ENCODE measurements at places on chromosomes 11 and 22.

- DNase-seq: no peak
Measured at GRCh38 chr11:22787055-22787454, 42.5 kb downstream of the SVIP start.

DNA sequence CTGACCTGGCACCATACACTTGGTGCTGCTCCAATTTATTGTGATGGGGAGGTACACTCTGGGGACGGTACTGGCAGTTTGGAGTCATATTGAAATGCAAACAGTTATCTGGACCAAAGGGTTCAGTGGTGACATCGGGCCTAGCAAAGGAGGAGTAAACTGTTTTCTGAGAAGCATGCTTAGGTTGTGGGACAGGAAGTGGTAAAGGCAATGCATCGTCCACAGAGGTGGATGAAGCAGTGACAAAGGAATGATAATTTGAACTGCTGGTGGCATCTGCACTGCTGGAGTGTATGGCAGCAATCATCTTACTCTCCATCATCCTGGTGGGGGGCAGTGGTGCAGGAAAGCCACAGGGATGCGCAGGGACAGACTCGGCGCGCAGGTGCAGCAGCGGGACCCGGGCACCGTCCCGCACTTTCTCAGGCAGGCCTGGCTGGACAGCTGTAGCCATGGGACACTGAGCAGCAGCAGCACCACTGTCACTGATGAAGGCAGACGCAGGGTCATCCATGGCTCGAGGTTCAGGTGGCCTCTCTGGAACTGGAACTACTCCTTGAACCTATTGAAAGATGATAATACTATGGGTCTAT, 28.0 kb upstream of the TP53AIP1 start:
- DNase-seq: no peak

DNA sequence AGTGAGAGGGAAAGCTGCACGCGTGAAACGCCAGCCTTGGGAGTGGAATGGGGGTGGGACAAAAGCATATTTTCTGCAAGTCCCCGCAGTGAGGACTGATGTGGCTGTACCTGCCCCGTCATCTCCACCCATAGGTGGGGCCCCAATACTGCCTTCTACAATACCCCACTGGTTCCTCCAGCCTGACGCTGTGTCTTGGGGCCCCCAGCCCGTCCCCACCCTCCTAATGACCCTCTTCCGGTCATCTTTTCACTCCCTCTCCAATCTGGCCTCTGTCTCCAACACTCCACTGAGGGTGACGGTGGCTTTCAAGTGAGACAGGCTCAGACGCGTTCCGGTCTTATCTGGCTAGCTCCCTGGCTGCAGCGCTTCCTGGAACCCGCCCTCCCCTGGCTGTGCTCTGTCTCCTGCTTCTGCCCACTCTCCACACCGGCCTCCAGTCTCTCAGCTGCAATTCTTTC, 104.2 kb downstream of the MICAL3 start:
- DNase-seq: no peak

GRCh38 chr22:31680861-31681341, 18.9 kb upstream of the PISD start:
- no peak for DNase-seq

DNA sequence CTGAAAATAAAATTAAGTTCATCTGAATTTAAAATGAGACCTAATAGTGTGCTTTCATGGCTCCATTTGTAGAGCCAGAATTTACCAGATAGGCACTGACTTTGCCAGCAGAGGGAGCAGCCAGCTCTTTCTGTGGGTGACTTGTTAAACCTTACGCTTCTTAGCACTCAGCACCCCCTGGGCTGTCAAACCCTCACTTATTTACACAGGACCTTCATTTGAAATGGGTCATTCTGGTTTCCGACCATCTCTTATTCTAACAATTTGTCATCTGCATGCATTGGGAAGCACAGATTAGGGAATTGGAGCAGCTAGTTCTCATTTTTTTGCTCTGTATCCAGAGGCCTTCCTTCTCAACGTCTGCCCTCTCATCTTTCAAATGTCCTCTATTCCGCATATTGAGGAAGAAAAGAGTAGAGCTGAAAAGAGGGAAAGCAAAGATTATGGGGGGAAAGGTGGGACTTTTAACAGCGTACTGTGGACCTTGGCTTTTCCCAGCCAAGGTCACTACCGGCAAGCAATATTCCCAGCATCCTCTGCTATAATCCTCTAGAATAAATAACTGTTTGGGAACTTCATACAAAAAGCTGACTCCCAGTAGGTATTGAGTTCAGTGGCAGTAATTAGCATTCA, 3.1 kb downstream of the ASRGL1 start:
- no peak for DNase-seq

- peak; percentile 90 for DNase-seq
Measured at GRCh38 chr11:45028911-45029682, 78.4 kb upstream of the TP53I11 start.

GRCh38 chr11:9688716-9689511, 25.0 kb downstream of the SWAP70 start:
- DNase-seq: no peak

DNA sequence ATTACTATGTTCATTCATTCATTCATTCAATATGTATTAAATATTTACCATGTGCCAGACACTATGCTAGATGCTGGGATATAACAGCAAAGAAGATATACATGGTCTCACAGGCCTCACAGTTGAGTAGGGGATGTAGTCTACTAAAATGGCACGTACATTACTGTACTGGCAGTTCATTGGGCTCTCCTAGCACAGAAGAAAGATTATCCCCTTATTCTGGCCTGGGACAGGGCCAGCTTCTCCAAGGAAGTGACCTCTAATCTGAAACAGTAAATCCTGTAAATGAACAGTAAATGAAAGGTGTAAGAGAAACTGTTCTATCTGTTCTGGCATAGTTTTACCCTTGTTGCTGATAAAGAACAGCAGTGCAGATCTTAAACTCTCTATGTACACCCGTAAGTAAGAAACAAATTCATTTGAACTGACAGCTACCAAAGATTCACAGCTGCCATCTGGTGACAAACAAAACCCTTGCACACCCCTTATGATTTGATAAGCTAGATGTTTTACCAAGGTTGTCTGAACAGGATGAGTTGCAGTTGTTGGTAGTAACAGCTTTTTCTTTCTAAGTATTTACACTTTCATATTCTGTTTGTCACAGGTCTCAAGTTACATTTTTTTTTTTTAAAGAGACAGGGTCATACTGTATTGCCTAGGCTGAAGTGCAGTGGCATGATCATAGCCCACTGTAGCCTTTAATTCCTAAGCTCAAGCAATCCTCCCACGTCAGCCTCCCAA, 263.1 kb downstream of the TMEM135 start:
- DNase-seq: no peak

DNA sequence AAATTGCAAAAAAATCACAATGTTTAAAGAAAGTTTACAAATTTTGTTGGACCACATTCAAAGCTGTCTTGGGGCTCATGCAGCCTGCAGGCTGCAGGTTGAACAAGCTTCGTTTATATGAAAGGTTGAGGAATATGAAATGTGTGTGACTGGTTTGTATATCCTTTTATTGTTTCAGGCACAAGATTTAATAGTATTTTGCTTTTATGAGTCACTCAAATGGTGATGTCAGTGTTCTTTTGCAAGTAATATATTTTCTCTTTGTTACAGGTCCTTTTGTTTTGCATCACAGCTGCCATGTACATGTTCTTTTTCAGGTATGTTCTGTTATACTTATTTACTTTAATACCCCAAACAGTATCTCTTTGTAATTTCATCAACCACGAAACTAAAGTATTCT, 198.6 kb downstream of the TMEM135 start:
- no peak for DNase-seq

DNA sequence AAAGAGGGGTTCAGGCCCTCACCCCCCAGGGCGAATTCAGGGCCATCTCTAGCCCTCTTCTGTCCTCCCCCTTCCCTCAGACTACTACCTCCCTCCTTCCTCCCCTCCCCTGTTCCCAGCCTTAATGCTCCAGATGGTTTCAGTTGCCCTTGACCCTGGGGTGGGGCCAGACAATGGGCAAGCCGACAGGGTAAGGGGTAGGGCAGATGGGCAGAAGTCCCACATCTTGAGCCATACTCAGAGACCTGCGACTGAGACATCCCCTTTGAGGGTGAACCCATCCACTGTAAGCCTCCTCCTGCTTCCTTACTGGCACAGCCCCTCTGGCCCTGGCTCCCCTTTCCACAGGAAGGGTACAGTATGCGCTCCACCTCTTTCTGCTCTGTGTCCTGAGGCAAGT, 1.9 kb downstream of the RHBDD3 start:
- DNase-seq: no peak

- DNase-seq: no peak
Measured at GRCh38 chr11:57674251-57674650, 6.3 kb downstream of the ZDHHC5 start.

- no peak for DNase-seq
Measured at GRCh38 chr11:133901316-133901715, 55.5 kb downstream of the IGSF9B start.
